Neural crest cell (in vitro differentiated cells): ENCODE measurements at places on chromosomes 2 and 18. TPM values are rescaled to one million over a fixed set of nuclear protein-coding genes. Genes with fewer than 3 reads are reported as not detected.

GRCh38 chr2:240591784-240592183, 5.2 kb downstream of the CAPN10 start:
- no peak for DNase-seq

GRCh38 chr2:234076451-234076850, 25.9 kb downstream of the SPP2 start:
- no peak for DNase-seq

GRCh38 chr2:9382604-9383235, 40.6 kb downstream of the ITGB1BP1 start:
- DNase-seq = no peak

GRCh38 chr2:230935130-230935430, 10.0 kb upstream of the GPR55 start:
- DNase-seq = no peak

DNA sequence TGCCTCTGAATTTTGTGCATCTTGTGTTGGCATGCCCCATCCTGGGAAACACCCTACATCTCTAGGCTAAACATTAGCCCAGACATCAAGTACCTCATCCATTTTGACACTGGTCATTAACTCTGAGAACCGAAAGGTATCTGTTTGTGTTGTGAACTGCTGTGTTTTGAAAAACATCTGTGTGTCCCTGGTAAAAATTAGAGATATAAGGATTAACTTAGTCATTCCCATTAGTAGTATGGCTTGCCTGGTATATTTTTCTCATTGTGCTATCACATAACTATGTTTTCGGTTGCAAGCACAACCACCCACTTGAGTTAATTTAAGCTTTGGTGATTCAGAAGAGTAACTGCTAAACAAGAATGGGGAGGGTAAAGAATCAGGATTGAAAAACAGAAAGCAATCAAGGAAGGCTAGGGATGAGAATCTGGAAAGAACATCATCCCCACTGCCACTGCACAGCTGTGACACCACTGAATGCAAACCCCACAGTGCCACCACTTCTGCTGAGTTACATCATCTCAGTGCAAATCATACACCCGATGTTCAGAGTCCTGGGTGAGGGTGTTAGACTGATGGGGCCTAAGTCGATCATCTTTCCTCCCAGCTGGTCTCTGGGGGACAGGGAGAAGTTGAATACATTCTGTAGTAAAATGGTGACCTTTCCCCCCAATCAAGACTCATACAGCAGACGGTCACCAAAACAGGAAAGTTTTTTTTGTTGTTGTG, 234.0 kb downstream of the EPHA4 start:
- no peak for DNase-seq

The MYO5B gene
- 0.25 and 0.40 TPM in 2 replicates for total RNA-seq

The CPO gene
- 0.25 and 0.47 TPM in 2 replicates for total RNA-seq
